ENCODE measurements at places on chromosomes 16 and 17.

GRCh38 chr16:87806261-87806640 is 40.5 kb upstream of the KLHDC4 start:
- no peak for DNase-seq

- no peak for DNase-seq
Observed at GRCh38 chr16:48029768-48030167, 126.0 kb downstream of the ABCC12 start.

DNA sequence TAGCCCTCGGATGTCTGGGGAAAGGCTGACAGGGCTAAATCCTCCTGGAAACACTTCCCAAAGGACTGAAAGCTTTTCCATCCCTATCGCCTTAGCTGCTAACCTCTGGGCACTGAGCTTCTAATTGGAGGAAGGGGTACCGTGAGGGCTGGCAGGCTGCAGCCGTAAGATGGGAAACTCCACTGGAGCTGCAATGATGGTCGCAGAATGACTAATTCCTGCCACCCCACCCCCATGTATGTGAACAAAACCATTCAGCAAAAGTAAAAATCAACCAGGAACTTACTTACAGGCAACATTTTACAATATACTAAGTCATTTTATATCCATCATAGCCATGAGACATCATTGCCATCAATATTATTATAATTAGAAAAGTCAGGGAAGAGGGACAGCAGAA is 133.3 kb downstream of the ABCC12 start:
- DNase-seq: no peak

DNA sequence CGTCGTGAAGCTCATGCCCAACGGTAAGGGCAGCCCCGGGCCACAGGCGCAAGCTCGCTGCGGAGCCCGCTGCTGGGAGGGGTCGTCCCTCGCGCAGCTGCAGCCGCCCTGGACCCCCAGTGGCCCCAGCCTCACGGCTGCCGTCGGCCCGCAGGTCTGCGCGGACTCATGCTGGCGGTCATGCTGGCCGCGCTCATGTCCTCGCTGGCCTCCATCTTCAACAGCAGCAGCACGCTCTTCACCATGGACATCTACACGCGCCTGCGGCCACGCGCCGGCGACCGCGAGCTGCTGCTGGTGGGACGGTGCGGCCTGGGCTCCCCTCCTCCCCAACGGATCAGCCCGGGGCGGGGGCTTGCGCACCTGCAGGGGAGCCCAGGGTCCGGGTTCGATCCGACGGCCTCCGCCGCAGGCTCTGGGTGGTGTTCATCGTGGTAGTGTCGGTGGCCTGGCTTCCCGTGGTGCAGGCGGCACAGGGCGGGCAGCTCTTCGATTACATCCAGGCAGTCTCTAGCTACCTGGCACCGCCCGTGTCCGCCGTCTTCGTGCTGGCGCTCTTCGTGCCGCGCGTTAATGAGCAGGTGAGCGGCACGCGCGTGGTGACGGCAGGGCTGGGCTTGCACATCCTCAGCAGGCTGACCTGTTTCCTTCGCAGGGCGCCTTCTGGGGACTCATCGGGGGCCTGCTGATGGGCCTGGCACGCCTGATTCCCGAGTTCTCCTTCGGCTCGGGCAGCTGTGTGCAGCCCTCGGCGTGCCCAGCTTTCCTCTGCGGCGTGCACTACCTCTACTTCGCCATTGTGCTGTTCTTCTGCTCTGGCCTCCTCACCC is 5.8 kb downstream of the SLC5A2 start:
- no peak for DNase-seq

DNA sequence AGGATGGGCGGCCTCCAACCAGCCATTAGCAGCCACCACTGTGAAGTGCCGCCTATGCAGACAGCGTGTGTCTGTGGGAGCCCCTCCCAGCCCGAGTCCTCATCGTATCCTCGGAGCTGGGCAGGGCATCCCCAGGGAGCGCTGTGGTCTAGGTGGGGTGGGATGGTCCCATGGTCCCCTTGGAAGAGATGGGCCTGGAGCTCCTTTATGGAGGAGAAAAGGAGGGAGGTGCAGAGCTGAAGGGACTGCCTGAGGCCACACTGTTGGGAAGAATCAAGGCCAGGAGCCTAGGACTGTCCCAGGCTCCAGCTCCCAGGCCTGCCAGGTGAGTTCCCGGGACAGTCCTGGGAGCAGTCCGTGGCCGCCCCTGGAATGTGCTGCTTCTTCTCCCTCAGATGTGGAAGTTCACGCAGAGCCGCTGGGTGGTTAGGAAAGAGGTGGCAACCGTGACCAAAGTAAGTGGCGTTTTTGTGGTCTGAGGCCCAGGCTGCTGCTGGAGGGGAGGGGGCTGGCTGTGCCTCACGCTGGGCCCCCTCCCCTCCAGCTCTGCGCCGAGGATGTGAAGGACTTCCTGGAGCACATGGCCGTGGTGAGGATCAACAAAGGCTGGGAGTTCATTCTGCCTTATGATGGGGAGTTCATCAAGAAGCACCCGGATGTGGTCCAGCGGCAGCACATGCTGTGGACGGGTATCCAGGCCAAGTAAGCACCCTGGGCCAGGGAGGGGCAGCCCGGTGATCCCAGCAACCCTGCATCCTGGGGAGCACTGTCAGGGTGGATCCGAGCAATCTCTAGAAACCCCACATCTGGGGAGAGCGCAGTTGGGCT is 27.0 kb downstream of the POLR3E start:
- DNase-seq: no peak

DNA sequence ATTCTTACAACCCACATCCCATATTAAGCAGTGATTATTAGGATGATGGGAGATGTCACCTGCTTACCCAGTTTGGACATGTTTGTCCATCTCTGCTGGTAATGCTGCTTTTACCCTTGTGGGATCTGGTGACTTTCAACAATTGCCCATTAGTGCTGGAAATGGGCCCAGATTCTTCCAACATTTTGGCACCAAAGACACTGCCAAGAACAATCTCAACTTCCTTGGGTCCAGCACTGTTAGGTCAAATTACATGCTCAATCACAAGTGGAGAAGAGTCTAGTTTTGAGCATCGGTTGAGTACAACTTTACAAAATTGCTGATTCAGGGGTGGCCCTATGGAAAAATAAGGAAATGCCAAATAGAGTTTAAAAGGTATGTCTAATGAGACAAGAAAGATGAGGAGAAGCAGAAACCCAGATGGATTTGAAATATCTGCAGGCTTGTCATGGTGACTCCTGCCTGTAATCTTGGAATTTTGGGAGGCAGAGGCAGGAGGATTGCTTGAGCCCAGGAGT is 13.0 kb upstream of the ZFP3 start:
- no peak for DNase-seq

- DNase-seq: no peak
Observed at GRCh38 chr16:29678691-29679267, at the start of gene QPRT. TSS of gene QPRT (plus strand) at chr16:29679180. CDS start at chr16:29679198, 18 bp downstream.

- no peak for DNase-seq
Observed at GRCh38 chr17:41322094-41322902, 6.8 kb upstream of the KRTAP17-1 start.

All from stimulated activated CD8-positive, alpha-beta memory T cell treated with anti-CD3 and anti-CD28 coated beads, Interleukin-12 subunit alpha, Interleukin-12 subunit beta, amount 100 ng/mL, for 4 hours (primary cell).